Adipocyte (in vitro differentiated cells): ENCODE measurements at places on chromosomes 16 and 17.

DNA sequence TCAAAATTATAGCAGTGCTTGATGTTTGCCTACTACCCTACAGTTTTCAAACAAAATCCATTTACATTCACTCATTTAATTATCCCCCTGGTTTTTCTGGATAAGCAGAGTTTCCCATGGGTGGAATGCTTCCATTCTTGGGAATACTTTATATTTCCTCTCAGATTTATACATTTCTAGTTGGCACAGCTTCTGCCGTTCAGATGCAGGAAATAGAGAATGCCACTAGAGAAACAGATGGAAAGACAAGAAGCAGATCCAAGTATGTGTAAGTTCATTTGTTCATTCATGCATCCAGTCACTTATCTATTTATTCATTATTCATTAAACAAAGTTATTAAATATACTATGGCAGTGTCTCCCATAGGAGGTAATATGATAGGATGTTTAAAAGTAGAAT lies 65.0 kb upstream of the CACNG5 start:
- DNase-seq, result no peak

DNA sequence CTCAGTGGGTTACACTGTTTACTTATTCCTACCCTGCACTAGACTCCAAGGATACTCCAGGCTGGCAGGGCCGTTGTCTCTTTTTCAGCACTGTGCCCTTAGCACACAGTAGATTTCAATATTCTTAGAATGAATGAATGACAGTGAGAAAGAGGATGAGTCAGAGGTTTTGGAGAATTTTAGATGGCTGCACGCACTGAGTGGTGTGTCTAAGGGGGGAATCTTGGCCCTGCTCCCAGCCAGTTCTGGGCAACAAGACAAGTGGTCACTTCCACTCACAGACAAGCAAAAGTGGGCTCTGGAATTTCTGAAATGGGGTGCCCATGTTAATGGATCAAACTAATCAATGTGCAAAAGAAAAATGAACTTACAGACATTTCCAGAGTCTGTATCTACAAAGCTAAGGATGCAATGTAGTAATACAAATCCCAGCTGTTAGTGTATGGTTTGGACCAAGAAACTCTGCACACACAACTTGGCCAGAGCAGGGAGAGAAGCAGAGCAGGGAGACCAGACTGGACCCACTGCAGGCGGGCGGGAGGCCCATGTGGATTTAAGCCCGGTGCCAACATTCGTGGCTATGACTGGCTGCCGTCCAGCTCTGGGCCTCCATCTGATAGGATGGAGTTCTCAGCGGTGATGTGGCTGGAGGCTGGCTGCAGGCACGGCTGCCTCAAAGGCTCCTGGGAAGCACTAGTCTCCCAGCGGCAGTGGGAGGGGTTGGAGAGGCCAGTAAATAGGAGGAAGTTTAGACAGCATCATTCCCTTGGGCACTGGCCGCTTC lies 95.6 kb upstream of the CDYL2 start:
- peak; percentile 72 for DNase-seq

DNA sequence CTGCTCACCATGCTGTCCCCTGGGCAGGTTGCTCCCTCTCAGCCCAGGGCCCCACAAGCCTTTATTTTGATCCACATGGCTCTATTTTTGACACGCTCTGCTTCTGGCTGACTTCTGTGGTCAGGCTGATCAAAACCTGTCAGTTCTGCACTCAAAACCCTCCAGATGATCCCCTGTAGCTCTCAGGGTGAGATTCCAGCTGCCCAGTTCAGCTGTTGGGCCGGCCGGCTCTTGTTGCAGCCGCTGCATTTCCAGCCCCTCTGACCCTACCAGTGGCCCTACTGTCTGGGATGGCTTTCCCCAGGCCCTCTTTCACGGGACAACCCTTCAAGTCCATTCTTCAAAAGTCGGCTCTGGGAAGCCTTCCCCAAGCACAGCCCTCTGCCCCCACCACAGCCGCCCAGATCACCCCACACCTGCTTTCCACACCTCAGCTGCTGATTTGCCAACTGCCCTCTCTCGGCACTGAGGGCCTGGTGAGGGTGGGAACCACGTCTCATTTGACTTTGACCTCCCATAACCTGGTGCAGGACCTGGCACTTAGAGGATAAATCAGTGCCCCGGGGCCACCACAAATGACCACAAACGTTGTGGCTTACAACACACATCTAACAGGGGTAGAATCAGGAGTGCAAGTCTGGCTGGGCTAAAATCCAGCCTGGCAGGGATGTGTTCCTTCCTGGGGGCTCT lies 16.3 kb upstream of the CACNG4 start:
- no peak for DNase-seq

- DNase-seq, result no peak
Measured at GRCh38 chr17:64406321-64407200, 15.9 kb upstream of the PECAM1 start.

- DNase-seq, result no peak
Measured at GRCh38 chr17:39151943-39152818, 744 bp upstream of the PLXDC1 start.

DNA sequence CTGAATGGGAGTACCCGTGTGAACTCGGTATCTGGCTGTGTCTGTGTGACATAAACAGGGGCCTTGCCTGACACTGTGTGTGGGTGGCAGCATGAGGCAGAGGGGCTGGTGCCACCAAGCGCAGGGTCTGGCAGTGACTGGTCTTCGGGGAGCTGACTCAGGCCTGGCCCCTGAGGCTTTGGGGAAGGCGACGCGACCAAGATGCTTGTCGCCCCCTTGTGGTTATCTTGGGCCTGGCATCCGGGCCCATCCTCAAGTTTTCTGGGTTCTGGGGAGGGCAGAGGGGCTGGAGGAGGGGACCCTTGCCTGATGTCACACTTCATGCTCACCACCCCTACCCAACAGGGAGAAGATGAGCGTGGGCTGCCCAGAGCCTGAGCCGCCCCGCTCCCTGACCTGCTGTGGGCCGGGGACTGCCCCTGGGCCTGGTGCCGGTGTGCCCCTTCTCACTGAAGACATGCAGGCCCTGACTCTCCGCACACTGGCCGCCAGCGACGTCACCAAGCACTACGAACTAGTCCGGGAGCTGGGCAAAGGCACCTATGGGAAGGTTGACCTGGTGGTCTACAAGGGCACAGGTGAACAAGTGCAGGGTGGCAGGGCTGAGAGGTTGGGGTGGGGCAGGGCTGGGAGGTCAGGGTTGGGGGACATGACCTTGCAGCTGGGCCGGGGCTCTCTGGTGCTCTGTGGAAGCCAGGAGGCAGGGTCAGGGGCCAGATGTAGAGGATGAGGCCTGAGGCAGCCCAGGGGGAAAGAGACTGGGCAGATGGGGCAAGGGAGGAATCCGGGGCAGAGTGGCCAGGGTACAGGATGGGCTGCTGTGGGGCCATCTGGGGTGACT lies 24.9 kb downstream of the SBK1 start:
- peak; percentile 78 for DNase-seq

GRCh38 chr17:13981881-13982280 lies 87.4 kb upstream of the COX10 start:
- DNase-seq, result no peak

- no peak for DNase-seq
Measured at GRCh38 chr16:9112844-9113186, 21.4 kb downstream of the HAPSTR1 start.

DNA sequence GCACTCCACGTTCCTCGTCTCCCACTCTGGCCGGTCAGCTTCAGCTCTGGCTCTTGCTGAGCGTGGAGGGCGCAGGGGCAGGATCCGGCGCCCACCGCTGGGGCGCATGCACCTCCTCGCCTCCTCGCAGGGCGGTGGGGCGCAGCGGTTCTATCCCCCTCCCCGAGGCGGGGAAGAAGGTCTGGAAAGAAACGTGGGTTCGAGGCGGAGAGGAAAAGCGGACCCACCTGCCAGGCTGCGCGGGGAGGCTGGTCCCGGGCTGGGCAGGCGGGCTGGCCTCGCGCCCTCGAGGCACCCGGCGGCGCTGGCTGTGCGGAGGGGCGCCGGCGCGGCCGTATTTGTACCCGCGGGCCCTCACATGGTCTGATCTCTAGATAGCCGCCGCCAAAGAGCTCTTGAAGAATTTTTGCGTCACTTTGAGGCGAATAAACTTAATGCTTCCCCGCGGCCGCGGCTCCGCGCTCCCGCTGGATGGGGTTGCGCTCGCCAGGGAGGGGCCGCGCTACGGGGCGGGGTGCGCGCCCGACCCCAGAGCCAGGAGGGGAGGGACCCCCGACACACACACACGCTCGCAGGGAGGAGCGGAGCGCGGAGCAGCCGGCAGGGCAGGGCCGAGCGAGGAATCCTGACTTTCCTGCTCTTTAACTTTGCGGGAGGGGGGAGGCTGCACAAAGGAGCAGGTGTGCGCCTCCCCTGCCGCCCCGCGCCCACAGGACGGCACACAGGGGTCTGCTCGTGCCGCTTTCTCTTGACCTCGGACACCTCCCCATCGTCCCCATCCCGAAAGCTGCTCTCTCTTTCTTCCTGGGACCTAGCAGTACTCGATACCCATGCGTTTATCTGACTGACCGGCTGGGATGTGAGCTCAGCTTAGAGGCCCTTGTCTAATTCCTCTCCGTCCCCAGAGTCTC lies at the start of gene SLC6A4:
SLC6A4 (minus strand) TSS at position 312 of the 911 bp plus-strand sequence. CDS start 13,739 bp downstream, outside the sequence.
- peak; percentile 54 for DNase-seq

DNA sequence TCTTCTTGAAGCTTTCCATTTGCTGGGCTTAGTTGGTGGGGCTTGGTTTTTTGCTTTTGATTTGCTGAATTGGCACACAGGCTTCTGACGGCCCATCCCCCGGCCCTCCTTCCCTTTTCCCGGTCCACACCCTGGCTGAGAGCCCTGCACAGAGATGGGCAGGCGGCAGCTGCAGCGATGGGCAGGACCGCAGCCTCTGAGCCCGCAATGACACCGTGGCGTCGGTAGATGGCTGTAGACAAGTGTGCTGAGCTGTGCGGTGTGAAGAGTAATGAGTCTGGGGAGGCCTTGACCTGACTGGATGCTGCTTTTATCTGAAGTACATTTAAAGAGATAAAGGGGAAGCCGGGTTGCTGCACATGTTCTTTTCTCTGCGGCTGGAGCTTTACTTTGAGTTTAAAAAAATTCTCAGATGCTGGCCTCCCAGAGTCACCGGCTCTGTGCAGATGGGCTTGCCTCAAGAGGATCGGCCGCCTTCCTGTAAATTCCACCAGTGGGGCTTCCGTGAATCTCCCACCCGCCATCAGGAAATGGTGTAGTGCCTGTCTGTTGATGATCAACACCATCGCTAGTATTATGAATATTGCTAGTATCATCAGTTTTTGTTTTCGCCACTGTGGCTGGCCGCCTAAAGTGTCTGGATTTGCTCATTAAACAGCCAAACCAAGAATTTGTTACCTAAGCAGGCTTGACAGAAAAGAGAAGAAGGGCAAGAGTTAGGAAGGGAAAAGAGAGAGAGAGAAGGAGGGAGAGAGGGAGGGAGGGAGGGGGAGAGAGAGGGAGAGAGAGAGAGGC lies 245.6 kb upstream of the RBFOX1 start:
- DNase-seq, result no peak

- DNase-seq, result no peak
Measured at GRCh38 chr17:63497708-63498483, 21.0 kb downstream of the ACE start.

- no peak for DNase-seq
Measured at GRCh38 chr17:50163843-50164696, 1.7 kb upstream of the SGCA start.

- DNase-seq, result no peak
Measured at GRCh38 chr17:78714534-78714933, 67.5 kb downstream of the CYTH1 start.

GRCh38 chr16:27334192-27334764 lies 20.5 kb downstream of the IL4R start:
- DNase-seq, result no peak

DNA sequence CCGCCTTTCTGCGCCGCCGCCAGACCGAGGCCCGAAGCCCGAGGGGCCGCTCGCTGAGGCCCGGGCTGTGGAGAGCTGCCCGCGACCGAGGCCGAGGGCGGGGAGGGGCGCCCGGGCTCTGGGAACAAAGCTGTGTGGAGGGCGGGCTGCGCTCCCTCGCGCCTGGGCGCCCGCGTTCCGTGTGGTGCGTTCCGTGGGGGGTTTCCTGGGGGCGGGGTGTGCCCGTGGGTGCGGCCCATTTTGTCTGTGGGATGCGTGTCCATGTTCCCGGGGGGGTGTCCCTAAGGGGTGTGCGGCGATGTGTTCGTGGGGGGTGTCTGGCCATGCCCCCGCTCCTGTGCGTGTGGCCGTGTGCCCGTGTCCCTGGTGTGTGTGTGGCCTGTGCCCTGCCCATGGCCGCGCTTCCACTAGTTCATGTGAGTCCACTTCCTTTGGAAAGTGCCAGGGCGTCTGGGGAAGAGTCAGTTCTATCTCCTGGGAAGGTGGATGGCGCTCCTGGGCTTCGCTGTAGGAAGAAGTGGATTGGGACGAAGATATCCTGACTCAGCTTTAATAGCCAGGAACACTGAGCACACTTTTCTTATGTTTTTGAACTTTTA lies 520 bp downstream of the JPT2 start:
- peak; percentile 64 for DNase-seq

DNA sequence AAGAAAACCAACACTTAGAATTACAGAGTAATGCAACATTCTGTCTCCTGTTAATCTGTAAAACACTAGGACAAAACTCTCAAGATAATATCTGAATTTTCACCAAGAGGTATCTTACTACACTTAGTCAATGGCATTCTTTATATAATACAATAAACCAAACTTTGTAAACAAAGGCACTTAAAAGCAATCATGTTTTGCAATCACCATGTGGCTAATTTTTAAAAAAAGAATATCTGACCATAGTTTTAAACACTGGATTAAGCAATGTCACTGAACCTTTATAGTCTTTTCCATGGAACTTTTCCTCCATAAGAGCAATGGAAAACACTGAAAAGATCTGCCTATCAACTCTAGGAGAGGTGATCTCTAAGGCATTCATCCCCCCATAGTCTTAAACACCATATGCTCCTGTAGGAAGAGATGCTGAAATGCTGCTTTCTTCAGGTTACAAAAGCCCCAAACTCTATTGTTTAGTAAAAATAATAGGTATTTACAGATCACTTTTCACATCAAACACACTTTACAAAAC lies 144.2 kb upstream of the CORO6 start:
- DNase-seq, result peak; percentile 74

- no peak for DNase-seq
Measured at GRCh38 chr17:16383216-16383615, 2.3 kb downstream of the UBB start.

GRCh38 chr16:3004781-3005284 lies 7.9 kb upstream of the CLDN9 start:
- no peak for DNase-seq

DNA sequence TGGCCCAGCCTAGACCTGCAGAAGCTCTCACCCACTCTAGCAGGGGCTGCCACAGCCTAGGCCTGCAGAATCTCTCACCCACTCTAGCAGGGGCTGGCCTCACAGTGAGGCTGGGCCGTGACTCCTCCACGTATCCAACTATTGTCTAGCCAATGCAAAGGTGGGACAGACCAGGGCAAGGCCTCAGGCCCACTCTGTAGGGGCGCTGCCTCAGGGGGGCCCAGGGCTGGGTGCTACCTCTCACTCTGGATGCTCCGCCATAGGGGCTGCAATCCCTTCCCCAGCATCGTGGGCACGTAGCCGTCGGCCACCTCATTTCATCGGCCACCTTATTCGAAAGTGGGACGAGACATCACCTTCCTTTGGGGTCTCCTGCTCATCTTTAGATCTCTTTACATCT lies 51.7 kb downstream of the RPH3AL start:
- DNase-seq, result no peak

DNA sequence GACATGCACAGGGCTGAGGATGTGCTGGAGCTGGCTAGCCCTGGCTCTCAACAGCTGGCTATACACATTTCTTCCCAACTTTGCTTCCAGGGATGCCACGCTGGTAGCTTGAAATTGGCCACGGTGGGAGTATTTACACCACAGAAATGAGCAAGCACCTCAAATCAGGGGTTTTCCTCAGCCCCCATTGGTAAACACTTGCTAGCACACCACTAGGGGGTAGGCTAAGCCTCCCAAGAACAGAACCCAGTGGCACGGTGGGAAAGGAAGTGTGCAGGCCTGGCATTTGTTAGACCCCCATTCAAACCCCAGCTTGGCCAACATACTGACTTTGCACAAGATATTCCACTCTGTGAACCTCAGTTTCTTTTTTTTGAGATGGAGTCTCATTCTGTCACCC lies 12.9 kb downstream of the DRC3 start:
- no peak for DNase-seq
